Activated gamma-delta T cell (primary cell): ENCODE measurements at places on chromosomes 16 and 17.

DNA sequence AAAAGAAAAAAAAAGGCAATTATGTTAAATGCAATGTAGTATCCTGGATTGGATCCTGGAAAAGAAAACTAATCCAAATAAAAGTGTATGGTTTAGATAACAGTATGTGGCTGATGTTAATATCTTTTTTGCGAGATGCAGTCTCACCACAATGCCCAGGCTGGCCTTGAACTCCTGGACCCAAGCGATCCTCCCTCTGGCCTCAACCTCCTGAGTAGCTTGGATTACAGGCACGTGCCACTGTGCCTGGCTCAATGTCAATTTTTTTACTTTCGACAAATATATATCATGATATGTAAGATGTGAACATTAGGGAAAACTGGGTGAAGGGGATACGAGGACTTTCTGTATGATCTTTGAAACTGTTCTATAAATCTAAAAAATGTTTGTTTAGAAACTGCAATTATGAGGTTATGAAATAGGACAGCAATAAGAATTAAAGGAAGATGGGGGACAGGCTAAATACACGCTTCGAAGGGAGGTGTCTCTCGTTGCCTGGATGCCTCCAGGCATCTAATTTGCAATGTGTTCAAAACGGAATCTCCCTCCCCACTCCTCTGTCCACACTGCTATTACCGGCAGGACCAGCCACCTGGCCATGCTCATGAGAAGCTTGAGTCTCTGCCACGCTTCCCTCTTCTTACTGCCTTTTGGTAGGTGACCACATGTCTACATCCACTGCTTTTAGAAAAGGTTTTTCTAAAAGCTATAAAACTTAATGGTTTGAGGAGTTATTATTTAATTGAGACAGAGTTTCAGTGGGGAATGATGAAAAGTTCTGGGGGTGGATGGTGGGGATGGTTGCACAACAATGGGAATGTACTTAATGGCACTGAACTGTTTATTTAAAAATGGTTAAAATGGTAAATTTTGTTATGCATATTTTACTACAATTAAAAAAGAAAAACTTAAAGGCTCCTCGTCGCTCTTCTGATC lies 15.2 kb downstream of the UBE2O start:
- DNase-seq: no peak

DNA sequence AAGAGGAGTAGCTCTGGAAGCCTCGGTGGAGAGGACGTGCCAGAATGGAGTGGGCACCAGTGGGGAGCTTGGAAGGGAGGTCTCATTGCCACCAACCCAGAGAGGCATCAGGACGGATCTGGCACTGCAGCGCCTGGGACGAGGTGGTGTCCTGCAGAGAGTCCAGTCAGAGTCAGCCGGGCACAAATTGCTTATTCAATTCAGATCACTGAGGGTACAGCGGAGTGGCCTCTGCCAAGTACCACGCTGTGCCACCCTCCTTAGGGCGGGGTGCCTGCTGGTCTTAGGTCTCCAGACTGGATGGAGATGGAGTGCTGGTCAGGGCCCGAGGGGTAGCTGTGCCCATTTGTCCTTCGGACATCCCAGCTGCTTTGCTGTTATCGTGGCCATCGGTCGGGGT lies 18.9 kb upstream of the SPPL2C start:
- DNase-seq: no peak

- DNase-seq: no peak
Observed at GRCh38 chr17:83155128-83156121, 76.0 kb downstream of the METRNL start.

DNA sequence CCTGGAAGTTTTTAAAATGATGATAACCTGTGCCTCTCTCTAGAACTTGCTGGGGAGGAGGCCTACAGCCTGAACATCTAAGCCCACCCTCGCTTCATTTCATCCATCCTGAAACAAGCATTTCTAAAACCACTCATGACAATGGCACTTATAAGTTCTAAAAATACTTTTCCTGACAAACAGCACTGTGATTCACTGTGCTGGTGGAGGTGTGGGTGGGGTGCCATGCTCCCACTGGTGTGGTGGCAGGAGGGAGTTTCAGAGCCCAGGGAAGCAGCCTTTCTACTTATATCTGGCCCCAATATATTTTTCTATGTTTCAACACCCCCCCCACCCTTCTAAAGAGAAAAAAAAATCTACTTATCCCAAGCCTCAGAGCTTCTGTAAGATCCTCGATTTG lies 52.6 kb downstream of the RAB11FIP4 start:
- DNase-seq: no peak

GRCh38 chr17:74353446-74354060 lies 8.1 kb downstream of the BTBD17 start:
- DNase-seq: no peak

DNA sequence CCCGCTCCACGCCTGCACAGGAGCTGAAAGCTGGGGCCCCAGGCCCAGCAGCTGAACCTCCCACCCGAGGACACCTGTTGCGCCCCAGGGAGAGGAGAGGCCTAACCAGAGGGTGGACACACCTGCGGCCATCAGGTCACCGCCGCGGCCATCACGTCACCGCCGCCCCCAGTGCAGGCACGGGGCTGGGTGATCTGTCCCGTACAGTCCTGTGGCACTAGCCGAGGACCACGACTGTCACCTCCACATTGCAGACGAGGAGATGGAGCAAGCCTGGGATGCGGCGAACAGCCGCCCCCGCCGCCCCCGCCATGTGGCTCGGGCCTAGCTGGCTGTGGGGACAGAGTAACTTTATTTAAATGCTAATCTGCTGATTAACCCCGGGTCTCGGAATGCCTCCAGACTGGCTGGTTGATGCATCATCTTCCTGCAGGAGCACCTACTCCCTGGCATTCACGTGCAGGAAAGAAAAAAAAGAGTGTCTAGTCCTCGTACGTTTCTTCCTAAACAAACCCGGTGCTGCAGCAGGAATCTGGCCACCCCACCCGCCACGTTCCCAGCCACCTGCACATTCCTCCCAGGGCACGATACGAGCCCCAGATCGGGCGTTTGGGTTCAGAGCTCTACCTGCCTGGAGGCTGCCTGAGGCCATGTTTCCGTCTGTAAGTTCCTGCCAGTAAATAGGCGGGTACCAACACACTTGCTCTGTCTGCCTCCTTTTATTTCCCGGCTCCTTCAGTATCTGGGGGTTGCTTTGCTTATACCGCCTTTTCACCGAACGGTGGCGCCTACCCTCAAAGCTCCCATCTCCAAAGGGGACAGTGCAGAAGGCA lies 29.9 kb downstream of the PIEZO1 start:
- DNase-seq: no peak

GRCh38 chr17:67151717-67152116 lies 93.3 kb downstream of the HELZ start:
- DNase-seq: no peak

- no peak for DNase-seq
Observed at GRCh38 chr16:80277182-80277581, 263.6 kb upstream of the DYNLRB2 start.
